ENCODE measurements at places on chromosomes 1 and 21. TPM values are rescaled to one million over a fixed set of nuclear protein-coding genes. Genes with fewer than 3 reads are reported as not detected.

The FCRL2 gene
- total RNA-seq = 0.19 TPM

The LRRC3 gene
- total RNA-seq = 11.8 TPM

The CYP4B1 gene
- 6.1 TPM for total RNA-seq

The LCE6A gene
- not detected for total RNA-seq

The SH2D1B gene
- total RNA-seq = 1.3 TPM

The VSIG8 gene
- 0.55 TPM for total RNA-seq

DNA sequence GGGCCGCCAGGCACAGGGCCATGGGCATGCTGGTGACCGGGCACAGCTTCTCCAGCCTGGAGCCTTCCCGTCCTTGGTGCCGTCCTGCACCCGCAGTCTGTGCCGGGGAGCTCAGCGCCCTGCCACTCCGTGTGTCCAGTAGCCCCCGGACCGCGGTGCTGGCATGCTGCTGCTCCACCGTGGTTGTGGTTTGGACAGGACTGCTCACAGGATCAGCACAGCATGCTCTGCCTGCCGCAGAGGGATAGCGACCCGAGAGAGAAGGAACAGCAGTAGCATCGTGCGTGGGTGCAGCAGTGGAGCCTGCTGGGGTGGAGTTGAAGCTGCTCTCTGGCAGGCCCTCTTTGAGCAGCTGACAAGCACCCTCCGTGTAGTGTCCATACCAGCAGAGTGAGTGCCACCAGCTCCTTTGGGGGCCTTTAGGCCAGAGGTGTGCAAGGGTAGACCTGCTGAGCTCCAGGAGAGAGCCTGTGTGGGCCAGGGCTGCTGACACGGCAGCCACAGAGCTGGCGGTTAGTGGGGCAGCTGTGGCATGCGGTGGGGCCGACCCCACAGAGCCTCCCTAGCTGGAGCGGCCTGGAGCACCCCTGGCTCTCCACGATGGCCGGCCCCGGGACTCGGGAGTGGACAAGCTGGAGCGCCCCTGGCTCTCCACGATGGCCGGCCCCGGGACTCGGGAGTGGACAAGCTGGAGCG, 6.4 kb upstream of the PCBP3 start:
- DNase-seq = no peak

DNA sequence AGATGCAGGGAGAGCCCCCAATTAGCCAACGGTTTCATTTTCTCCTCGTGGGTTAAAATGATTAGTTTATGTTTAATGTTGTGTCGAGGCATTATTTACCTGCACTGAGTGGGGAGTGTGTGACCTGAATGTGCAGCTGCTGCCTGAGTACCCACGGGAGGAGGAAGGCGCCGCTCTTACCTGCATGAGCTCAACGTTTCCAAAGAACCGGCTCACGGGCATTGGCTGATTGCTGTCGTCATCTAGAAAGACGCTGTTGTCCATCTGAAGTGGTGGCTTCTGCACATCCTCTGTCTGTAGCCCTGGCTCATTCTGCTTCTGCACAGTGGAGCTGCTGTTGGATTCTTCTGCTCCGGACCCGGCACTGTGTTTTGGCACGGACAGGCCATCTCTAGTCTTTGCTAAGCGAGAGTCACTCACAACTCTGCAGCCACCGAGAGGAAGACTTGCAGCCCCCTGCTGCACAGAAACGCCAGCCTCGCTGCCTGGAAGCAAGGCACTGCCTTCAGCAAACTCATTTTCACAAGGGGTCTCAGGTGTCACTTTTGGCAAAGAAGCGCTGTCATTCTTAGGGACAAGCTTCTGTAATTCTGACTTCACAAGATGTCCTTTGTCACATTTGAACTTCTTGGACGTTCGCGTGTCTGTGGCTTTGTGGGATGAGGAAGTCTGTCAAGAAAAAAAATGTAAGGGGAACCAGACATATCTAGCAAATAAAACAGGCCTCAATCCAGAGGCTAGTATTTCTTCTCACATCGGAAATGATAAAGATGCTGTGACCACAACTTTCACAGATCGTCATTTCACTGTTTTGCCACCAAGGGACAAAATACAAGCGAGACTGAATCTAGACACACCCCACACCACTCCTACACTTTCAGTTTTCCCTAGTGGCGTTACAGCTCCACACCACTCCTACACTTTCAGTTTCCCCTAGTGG, 9.4 kb downstream of the C1orf174 start:
- DNase-seq = no peak

- no peak for DNase-seq
Observed at GRCh38 chr1:233675893-233676292, 62.0 kb downstream of the KCNK1 start.

- DNase-seq = no peak
Observed at GRCh38 chr21:45570826-45571601, 28.8 kb upstream of the SLC19A1 start.

DNA sequence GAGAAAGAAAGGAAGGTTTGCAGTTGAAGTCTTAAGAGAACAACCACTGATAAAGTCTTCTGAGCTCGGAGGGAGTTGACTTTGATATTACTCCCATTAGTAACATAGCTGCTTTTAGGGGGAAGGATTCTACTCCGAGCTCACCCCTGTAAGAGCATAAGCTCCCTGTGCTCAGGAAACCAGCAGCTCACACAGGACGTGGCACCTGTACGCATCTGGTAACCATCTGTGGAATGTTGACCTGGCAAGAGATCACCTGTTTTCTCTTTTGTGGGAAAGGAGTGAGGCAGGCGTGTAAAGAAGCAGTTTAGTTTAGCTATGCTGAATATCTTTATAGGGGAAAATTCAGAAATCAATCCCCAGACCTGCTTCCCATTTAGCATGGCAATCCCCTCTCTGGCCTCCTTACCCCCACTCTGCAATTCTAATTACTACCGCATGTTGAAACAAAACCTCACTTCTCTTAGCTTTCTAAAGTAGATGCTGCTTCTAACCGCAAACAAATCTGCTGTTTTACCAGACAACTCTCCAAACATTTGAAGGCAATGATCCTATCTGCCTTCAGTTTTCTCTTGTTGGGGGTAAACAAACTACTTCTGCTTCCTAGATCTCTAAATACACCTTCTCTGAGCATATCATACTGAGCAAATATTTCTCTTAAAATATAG, 121.8 kb upstream of the KCNK1 start:
- DNase-seq = no peak

GRCh38 chr21:38979271-38980121, 173.8 kb downstream of the ETS2 start:
- no peak for DNase-seq

Measured in testis (tissue), 5 donors.